ENCODE measurements at places on chromosomes 6 and 20.

GRCh38 chr6:48139818-48140614 lies 29.0 kb upstream of the PTCHD4 start:
- no peak for DNase-seq

DNA sequence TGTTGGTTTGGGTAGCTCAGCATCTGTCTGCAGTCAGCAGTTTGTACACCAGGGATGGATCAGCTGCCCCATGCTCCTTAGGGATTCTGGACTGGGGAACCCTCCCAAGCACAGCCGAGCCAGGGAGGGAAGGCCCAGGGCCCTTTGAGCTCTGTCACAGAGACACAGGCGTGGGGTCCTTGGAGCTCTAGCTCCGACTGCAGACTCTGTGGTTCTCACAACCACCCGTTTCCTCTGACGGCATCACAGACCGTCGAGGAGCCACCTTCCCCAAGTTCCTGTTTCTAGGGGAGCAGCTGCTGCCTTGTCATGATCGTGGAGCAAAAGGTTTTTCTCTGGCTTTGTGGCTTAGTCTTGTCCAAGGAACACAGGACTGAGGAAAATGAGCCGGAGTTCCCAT lies at the start of gene SLA2:
Gene SLA2 (minus strand): TSS at position 199 of the 400 bp plus-strand sequence. CDS start 4,861 bp downstream, outside the sequence.
- DNase-seq: no peak

DNA sequence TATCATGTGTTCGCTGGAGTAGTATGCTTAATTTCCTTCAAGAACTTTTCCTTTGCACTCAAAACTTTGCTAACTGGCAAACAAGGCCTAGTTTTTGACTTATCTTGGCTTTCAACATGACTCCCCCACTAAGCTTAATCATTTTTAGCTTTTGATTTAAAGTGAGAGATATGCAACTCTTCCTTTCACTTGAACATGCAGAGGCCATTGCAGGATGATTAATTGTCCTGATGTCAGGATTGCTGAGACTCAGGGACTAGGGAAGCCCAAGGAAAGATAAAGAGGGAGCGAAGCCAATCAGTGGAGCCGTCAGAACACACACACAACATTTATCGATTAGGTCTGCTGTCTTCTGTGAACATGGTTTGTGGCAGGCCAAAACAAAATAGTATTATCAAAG lies 491.4 kb downstream of the CBLN4 start:
- no peak for DNase-seq

DNA sequence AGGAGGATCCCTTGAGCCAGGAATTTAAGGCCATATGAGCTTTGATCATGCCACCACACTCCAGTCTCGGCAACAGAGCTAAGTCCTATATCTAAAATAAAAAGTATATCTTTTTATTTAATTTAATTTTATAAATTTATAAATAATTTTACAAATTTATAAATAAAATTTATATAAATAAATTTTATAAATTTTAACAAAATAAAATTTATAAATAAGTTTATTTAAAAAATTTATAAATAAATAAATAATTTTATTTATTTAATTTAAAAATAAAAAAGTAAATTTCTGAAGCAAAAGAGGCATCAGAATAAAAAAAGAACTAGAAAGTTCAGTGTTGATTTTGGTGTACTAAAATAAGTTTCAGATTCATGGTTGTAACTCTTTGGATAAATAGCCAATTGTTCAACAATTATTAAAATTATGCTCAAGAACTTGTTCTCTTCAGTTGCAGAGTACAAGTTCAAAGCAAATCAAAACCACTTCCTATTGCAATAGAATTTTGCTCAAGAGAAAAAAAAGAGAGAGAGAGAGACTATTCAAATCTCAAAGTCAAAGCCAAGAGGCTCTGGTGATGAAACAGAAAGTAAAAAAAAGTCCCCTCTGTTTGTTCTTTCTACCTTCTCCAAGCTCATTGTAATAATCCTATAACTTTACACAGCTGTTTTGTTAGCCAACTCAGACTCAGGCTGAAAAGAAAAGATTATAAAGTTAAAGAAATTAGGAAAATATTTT lies 547.5 kb upstream of the ADGRB3 start:
- no peak for DNase-seq

- no peak for DNase-seq
These were observed 11.5 kb downstream of the TTLL9 start for GRCh38 chr20:31881945-31882344.
